ENCODE measurements at places on chromosomes 7 and 10.

GRCh38 chr10:62594093-62594520 lies 210.4 kb upstream of the ADO start:
- no peak for DNase-seq

GRCh38 chr10:133350950-133351329 lies 3.8 kb downstream of the PRAP1 start:
- DNase-seq, result no peak

- no peak for DNase-seq
Measured at GRCh38 chr10:86366902-86367151, 232 bp upstream of the GRID1 start.

- DNase-seq, result no peak
Measured at GRCh38 chr10:62305813-62306212, 37.2 kb upstream of the RTKN2 start.

GRCh38 chr7:153043440-153043839 lies 283.9 kb downstream of the ACTR3B start:
- DNase-seq, result no peak

GRCh38 chr10:34627331-34627730 lies 187.8 kb downstream of the PARD3 start:
- no peak for DNase-seq

DNA sequence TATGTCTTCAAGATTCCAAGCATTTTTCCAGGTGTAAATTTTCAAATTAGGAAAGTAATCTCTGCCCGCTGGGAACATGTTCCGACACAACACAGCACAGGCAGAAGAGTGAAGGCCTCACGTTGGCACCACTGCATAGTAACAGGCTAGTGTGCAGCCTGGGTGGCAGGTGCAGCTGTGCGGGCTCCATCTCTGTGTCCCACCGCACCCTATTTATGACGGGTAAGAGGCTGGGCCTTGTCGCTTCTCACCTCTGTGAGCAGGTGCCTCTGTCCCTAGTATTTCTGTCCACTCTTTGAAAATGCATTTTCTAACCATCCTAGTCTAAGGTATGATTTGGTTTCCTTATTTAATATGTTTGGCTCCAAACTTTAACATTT lies 24.1 kb downstream of the VIPR2 start:
- DNase-seq, result no peak

- DNase-seq, result no peak
Measured at GRCh38 chr10:121096617-121097431, 245.7 kb downstream of the WDR11 start.

DNA sequence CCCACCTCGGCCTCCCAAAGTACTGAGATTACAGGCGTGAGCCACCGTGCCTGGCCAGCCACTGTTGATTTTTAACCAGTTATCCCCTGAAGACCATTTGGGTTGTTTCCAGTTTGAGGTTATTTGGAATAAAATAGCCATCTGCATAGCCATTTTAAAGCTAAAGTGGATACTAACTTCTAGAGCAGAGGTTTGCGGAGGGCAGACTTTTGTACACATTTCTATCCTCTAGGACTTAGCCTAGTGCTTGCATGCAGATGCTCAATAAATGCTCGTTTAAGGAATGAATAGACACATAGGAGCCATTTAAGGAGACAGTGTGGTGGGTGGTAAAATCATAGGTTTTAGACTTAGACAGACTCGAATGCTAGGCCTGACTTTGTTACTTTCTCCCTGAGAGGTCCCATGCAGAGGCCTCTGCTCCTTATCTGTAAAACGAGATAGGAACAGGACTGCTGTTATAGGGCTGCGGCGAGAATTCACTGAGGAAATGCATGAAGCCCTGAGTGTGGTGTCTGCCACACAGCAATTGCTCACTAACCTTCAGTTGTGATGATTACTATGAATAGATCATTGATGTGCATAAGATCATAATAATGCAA lies 75.9 kb downstream of the PFKFB3 start:
- no peak for DNase-seq

- no peak for DNase-seq
Measured at GRCh38 chr7:141272417-141272816, 198.6 kb downstream of the TMEM178B start.

DNA sequence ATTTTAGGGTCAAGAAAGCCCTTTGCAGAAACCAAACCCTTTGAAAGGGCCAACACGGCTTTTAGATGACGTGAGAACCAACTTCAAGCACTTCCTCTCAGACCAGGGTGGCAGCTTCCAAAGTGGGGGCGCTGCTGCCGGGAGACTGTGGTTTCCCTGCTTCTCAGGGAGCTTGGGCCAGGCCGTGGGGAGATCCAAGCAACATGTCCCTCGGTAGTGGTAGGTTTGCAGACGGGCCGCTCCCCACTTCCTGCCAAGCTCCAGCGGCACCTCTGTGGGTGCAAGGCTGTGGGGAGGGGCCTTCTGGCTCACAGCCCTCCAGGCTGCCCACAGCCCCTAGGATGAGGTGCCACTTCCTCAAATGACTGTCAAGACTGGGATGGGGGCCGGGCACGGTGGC lies 132.4 kb downstream of the FAM53B start:
- no peak for DNase-seq

GRCh38 chr7:1787241-1787640 lies 117.2 kb downstream of the ELFN1 start:
- DNase-seq, result no peak

- DNase-seq, result peak; percentile 20
Measured at GRCh38 chr10:93458821-93459257, 23.3 kb downstream of the MYOF start.

- no peak for DNase-seq
Measured at GRCh38 chr10:58593008-58593407, 80.3 kb downstream of the BICC1 start.

- no peak for DNase-seq
Measured at GRCh38 chr10:110619514-110620397, 24.4 kb upstream of the RBM20 start.

- DNase-seq, result no peak
Measured at GRCh38 chr10:47030191-47030703, 119.0 kb downstream of the PTPN20 start.

DNA sequence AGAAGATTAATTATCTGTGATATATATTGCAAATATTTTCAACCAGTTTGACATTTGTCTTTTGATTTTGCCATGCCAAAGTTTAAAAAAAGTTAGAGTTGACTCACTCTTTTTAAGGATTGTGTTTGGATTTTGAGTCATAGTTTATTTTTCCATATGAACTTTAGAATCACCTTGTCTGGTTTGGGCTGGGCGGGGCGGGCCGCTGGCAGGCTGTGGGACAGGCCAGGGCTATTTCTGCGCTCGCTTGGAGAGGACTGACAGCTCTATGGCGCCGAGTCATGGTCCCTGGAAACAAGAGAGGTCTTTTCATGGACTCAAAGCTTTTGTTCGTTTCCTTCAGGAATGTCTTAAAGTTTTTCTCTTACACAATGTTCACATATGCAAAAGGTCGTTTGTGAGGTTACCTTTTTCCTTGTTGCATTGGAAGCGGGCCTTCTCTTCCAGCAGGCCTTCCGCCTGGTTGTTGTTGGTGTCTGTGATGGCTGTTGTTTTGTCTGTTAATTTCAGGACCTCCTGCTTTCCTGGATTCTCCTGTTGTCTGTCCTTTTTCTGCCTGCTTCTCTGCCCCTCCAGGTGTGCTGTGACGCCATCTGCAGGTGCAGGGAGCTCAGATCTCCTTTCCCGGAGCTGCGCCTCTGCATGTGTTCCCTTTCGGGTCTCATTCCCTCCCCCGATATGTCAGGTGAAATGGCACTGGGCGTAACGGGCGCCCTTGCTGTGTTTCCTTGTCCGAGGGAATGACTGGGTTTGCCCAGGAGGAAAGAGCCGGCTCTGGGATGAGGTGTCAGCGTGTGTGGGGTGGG lies 53.8 kb downstream of the INPP5A start:
- DNase-seq, result no peak

GRCh38 chr10:1280466-1281404 lies 224.6 kb downstream of the WDR37 start:
- DNase-seq, result no peak

DNA sequence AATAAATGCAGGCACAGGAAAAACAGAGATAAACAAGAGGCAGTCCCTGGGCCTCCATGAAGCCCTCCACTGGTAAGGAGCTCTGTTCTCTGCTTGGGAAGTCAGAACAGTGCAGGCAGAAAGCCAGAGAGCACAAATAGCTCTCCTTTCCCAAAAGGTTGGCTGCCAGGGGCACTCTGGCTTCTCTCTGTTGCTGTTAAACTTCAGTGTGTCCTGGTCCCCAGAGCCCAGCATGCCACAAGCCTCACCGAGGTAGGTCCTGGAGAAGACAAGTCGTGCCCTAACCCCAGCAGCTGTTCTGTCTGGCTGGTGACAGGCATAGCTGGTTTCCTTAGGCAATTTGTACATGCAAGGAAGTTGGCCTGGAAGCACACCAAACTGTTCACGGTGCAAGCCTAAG lies 17.3 kb downstream of the SLC16A12 start:
- DNase-seq, result no peak

GRCh38 chr7:20797042-20797461 lies 10.4 kb upstream of the SP8 start:
- no peak for DNase-seq

DNA sequence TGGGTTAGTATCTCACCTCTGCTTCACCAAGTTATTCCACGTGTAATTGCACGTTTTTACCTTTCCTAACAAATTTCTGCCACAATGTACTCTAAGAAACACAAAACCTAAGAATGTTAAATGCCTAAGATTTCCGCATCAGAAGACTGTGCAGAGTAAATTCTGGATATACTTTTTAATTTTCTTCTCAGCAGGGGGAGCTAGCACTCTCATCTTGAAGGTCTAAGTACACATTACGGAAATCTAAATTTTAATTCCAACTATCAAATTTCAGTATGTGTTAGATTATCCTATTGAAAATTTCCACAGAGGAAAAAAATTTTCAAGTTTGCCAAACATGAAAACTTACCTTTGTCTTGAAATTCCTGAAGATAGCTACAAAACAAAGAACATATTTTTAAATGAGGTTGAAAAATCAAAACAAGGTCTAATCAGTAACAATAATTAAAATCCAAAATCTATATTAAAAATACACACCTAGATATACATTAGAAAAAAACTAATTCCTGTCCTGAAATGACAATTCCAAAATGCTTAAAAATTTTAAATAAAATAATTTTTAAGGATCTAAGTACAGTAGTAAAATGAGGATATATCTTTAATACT lies 10.5 kb downstream of the SKAP2 start:
- DNase-seq, result peak; percentile 20

- DNase-seq, result no peak
Measured at GRCh38 chr7:66206119-66206933, 1.2 kb downstream of the TPST1 start.

- no peak for DNase-seq
Measured at GRCh38 chr10:6300784-6301460, 98.2 kb downstream of the PFKFB3 start.

GRCh38 chr10:80168162-80168511 lies 35.6 kb downstream of the PLAC9 start:
- DNase-seq, result no peak

- no peak for DNase-seq
Measured at GRCh38 chr7:90611115-90611514, 15.0 kb downstream of the CDK14 start.

GRCh38 chr10:15419279-15419874 lies 48.3 kb upstream of the FAM171A1 start:
- no peak for DNase-seq

DNA sequence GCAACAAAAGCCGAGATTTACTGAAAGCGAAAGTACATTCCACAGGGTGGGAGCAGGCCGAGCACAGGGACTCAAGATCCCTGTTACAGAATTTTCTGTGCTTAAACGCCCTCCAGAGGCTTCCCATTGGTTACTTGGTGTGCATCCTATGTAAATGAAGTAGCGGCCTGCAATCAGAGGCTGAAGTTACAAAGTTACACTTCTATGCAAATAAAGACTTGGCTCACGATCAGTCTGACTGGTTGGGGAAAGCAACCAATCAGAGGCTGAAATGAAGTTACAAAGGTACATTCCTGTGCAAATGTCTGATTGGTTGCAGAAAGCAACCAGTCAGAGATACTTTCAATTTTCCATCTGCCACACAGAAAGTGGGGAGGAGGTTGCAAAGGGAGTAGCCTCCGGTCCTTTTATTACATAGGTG lies 4.1 kb downstream of the ACBD7 start:
- DNase-seq, result peak; percentile 64

DNA sequence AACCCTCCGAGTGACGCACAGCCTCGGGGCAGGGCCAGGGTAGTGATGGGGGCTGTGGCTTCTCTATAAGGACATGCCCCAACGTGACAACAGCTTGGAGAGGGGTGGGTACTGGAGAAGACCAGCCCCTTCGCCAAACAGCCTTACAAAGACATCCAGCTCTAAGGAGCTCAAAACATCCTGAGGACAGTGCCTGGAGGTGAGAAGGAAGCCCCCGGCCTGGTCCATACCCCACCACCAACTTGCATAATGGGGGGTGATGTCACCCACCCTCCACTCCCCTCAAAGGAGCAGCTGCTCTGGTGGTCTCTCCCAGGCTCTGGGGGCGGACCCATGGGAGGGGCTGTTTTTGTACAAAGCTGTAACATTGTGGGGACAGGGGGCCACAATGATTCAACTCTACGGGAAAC lies 15.1 kb downstream of the PRSS2 start:
- no peak for DNase-seq

- no peak for DNase-seq
Measured at GRCh38 chr10:21078410-21079329, 181.6 kb upstream of the NEBL start.

GRCh38 chr7:22581099-22581498 lies 81.1 kb upstream of the STEAP1B start:
- no peak for DNase-seq

DNA sequence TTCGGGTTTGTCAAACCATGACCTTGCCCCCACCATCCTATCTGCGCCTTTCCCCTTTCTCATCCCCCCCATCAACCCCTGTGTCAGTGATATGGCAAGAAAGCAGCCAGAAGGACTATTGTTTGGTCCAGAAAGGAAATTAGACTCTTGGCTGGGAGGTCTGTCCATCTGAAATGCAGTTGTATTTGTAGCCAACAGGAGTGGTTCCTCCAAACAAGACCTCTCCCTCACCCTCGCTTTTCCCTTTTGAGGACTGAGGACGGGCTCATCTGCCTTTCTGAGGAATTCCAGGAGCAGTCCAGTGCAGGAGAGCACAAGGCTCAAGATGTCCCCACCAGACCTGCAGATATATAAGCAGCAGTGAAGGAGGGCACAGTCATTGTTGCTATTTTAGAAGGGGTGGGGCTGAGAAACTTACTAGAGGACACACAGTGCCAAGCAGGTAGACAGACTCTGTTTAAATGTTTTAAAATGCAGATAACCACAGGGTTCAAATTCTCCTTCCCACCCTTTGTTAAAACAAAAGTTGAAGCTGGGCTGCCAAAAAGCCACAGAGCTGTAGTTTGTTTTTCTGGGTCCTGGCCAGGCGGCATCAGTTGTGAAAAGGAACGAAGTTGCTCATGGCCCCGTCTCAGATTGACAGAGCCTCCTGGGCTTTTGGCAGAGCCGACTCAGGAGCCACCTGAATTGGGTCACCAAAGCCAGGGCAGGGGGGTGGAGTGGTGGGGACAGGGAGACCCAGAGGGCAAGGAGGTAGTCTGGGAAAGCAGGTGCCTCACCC lies 37.3 kb downstream of the CYP17A1 start:
- DNase-seq, result no peak

DNA sequence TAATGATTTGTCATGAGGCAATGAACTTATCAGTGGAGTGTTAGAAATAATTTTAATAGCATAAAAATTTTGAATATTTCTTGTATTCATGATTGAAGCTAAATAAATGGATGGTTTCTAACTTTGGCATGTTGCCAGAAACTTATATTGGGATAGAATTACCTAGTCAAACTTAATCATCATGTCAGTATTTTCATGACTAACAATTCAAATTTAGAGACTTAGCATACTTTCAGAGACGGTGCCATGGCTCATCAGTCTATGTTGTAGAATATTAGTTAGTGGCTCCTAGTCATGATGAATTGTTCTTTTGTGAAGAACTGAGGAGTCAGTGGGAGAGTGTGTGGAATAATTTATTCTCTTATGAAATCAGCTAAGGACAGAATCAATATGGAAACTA lies 599.6 kb upstream of the POT1 start:
- DNase-seq, result no peak

Data from DMS79 (cell line).